NCI-H187 treated with DMSO at 0.1 percent for 48 hours (cell line): ENCODE measurements at places on chromosomes 13 and 19.

DNA sequence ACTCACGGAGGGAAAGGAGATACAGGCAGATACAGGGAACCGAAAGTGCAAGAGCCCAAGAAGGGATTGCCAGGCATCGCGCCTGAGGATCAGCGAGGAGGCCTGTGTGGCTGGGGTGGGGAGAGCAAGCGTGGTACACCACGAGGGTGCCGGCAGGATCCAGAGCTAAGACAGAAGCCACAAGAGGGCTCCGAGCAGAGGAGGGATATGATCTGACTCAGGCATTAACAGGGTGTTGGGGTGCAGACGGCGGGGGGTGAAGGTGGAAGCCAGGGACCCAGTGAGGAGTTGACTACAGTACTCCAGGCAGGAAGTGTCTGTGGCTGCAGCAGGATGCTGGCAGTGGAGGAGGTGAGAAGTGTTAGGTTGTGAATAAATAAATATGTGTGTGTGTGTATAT lies 5.4 kb upstream of the PPP1R37 start:
- DNase-seq, result no peak

- peak; percentile 43 for DNase-seq
These were observed 250.9 kb downstream of the LIG4 start for GRCh38 chr13:107964395-107964794.

DNA sequence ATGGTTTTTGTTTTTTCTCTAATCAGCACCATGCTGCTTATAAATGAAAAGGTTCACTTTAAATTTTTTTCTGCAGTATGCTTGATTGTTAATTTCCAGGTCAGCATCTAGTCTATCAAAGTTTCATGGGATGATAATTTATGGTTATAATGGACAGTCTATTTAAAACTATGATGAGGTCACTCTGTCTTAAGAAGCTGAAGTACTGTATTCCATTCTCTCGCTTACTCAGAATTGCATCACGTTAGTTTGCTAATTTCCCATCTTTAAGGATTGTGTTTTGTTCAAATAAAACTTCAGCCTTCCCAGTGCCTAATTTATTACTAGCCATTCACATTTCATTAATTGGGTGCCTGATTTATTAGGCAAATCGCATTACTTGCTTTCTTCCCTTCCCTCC lies 94.3 kb downstream of the GPC6 start:
- DNase-seq, result no peak

DNA sequence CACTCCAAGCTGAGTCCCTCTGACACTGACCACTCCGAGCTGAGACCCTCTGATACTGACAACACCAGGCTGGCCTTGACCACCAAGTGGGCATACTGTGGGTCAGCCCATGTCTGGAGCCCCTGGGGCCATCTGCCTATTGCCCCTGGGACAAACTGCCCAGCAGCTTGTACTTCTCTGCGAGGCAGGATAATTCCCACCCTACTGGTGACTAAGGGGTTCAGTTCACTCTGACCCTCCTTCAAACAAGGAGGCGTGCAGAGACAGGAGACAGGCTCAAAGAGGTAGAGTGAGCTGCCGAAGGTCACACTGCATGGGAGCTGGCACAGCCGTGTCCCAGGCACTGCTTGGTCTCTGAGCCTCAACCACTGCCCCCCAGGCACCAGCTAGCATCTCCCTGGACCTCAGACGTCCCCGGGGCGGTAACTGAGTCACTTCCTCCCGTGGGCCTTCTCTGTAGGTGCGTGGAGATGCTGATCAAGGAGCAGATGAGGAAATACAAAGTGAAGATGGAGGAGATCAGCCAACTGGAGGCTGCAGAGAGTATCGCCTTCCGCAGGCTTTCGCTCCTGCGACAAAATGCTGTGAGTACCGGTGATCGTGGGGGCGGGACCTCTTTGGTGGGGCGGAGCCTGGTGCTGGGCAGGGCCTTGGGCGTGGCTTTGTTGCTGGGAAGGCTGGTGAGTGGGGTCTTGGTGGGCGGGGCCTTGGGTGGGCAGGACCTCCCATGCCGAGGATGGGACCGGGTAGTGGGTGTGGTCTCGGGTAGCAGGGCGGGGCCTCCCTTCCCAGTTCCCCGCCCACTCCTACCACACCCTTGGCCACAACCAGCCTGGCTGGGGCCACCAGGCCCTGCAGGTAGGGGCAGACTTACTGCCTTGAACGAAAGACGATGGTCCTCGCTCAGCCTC lies 5.8 kb upstream of the USE1 start:
- no peak for DNase-seq

DNA sequence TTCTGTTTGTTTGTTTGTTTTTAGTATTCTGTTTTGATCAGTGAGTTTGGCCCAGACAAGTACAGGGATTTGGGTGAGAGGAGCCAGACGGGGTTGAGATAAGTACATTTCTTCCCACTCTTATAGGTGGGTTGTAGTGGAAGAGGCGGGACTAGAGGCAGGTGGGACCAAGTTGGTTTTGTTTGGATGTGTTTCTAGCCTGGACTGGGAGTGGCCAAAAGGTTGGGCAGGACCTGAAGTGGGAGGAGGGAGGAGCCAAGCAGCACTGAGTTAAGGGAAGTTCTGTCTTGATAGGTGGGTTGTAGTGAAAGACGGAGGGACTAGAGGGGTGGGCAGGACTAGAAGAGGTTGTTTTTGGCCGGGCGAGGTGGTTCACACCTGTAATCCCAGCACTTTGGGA lies 9.0 kb downstream of the DNASE2 start:
- no peak for DNase-seq

- DNase-seq, result no peak
These were observed 1.8 kb downstream of the DBP start for GRCh38 chr19:48635263-48635965.

DNA sequence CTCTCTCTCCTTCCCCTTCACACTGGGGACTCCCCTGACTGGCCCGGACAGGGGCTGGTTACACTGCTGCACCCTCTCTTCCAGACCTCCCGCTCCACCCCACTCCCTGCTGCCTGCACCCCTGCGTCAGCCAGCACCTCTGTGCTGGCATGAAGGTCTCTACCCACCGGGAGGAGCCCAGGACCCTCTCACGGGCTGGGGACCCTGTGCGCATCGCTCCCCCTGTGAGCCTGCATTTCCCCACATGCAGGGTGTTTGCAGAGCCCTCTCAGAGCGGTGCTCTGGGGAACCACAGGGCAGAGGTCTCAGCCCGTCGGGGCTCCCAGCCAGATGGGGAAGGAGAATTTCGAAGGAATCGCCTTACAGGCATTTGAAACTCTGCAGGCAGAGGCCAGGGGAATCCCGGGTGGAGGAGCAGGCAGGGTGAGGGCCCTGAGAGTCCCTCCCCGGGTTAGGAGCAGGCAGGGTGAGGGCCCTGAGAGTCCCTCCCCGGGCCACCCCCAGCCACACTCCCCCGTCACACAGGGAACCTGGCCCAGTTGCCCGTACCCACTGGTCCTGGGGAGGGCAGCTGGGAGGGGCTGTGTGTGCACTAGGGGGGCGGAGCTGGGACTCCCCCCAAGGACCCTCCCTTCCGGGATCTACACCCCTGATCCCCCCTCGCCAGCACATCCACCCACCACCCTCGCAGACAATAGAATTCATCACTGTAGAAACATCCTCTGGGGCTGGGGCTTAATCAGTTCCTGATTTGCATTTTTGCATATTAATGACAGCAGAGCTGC lies 16.3 kb upstream of the TCF3 start:
- no peak for DNase-seq

DNA sequence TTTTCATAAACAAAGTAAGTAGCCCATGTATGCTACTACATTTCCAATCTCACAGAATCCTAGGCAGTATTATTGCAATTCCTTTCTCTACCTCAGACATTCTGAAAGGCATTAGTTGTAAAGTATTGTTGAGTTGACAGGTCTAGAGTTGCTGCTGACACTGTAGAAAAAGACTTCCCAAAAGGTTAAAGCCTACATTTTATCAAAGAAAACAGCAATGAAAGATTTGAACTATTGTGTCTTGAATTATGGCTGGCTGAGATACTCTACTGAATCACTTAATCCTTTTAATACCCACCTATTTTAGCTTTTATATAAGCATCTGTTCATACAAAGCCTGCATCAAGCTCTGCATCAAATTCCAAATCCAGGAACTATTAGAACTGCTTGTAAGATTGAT lies 1082.0 kb downstream of the OLFM4 start:
- DNase-seq, result no peak

GRCh38 chr19:18399008-18399407 lies 1.6 kb upstream of the LRRC25 start:
- no peak for DNase-seq

- DNase-seq, result no peak
These were observed 977 bp downstream of the EPHX3 start for GRCh38 chr19:15231271-15231670.

GRCh38 chr13:100476963-100477362 lies 111.6 kb downstream of the GGACT start:
- DNase-seq, result no peak

DNA sequence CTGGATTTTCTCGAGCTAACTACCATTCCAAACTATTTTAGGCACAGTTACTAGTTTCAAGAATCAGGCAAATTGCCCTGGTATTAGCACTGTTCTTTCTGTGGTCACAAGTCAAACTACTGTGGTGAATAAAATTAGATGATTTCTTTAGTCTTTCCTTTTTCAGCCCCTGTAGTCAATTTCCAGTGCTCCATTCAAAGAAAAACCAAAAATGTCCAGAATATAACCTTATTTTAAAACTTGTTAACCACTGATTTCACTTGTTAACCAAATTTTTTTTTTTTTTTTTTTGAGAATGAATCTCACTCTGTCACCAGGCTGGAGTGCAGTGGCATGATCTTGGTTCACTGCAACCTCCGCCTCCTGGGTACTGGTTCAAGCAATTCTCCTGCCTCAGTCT lies 50.6 kb upstream of the USPL1 start:
- no peak for DNase-seq

GRCh38 chr13:93628136-93628797 lies 401.7 kb downstream of the GPC6 start:
- no peak for DNase-seq

DNA sequence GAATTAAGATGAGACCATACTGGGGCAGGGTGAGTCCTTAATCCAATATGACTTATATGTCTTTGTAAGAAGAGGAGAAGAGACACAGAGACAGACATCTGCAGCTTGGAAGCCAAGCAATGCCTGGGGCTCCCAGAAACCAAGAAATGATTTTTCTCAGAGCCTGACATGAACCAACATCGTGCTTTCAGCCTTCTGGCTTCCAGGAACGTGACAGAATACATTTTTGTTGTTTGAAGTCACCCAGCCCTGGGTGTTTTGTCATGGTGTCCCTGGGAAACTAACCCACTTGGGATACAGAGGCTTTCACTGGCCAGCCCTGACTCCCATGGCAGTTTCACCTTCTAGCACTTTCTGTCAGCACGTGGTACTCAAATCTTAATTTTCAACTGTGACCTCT lies 95.3 kb upstream of the SLC10A2 start:
- DNase-seq, result no peak

DNA sequence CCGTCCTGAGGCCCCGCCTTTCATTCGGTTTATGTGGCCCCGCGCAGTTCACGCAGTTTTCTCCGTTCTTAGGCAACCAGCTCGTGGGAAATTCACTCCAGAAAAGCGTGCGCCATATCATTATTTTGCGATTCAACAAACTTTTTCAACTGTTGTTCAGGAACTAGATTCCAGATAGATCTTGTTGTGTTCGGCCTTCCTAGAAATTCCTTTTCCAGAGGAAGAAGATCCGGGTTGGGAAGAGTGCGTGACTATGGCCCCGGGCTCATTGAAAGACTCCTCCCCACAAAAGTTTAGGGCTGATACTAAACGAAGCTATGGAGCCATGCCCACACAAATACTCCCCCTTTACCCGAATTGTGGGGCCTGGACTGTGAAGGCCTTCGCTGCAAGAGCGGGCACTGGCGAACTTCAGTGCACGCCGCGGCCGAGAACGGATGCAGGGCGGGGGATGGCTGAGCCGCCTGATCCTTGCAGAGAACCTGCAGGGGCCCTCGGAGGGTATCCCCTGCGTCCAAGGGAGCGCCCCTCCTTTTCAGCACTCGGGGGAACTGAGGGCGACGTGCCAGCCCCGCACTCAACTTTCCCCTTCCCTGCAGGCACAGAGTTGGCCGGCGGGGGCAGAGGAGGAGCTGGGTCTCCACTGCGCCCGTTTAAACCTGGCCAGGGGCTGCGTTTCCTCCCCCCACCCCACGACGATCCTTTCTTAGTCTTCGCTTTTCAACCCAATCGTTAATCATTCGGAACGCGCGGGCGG lies 904 bp upstream of the SOX1 start:
- DNase-seq, result no peak

DNA sequence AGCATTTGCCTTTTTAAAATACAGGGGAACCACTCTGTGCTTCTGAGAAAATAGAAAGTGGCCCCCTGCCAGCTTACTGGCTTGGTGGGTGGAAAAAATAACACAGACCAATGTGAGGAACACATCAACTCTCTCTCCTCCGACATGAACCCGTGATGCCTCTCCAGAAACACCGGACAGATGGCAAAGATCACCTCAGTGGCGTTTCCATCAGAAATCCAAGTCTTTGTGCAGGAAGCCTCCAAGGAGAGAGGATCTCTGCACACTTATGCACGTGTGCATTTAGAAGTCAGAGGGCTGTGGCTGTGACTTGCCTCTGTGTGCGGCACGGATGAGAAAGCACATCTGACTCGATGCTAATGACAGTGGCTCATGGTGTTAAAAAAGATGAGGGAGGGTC lies 112.3 kb upstream of the KLF12 start:
- DNase-seq, result no peak

GRCh38 chr19:4776436-4777211 lies 14.9 kb upstream of the FEM1A start:
- no peak for DNase-seq

DNA sequence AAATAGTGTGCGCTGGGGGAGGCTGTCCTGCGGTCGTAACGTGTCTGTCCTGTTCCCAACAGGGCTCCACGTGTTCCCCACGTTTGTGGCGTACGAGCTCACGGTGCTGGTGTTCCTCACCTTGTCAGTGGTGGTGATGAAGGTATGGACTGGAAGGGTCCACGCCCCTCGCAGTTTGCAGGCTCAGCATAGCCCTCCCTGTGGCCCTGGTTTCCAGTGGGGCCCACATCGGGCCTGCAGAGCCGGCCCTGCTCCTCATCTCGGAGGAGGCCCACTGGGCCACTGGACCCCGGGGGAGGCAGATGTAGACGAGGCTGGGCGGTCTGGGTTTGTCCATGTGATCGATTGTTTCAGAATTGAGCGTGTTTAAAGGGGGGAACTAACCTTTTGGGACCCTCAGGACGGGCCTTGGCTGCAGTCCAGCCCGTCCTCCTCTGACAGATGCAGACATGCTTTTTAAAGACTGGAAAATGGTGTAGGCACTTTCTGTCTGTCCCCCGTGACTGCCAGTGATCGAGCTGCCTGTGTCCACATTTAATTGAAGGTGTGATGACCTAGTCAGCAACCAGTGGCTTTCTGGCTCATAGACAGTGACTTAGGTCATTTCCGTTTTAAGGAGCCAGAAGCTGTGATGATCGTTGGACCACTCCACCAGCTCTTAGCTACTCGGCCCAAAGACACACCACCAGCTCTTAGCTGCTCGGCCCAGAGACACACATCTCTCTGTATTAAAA lies 37.1 kb upstream of the TFDP1 start:
- DNase-seq, result no peak

DNA sequence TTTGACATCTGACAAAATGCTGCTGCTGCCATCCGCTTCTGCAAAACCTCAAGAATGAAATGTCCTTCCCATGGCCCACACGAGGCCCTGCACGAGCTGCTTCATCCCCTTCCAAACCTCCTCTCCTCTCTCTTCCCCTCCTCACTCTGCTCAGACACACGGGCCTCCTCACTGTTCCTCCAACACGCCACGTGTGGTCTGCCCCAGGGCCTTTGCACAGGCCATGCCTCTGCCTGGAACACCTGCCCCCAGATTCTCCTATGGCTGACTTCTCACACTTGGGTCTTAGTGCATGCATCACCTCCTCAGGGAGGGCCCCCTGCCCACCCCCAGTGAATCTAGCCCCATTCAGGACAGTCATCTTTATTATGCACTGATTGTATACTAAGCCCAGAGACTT lies 15.9 kb downstream of the NRTN start:
- DNase-seq, result no peak
